Activated T-helper 17 cell treated with anti-CD3 and anti-CD28 coated beads, Interleukin-2, amount 50 U/mL, for 72 hours (primary cell): ENCODE measurements at places on chromosomes 2 and 18.

GRCh38 chr2:150041722-150042425 lies 445.6 kb downstream of the RND3 start:
- ATAC-seq: no peak

- no peak for ATAC-seq
Observed at GRCh38 chr2:149826471-149827125, 239.0 kb upstream of the MMADHC start.

DNA sequence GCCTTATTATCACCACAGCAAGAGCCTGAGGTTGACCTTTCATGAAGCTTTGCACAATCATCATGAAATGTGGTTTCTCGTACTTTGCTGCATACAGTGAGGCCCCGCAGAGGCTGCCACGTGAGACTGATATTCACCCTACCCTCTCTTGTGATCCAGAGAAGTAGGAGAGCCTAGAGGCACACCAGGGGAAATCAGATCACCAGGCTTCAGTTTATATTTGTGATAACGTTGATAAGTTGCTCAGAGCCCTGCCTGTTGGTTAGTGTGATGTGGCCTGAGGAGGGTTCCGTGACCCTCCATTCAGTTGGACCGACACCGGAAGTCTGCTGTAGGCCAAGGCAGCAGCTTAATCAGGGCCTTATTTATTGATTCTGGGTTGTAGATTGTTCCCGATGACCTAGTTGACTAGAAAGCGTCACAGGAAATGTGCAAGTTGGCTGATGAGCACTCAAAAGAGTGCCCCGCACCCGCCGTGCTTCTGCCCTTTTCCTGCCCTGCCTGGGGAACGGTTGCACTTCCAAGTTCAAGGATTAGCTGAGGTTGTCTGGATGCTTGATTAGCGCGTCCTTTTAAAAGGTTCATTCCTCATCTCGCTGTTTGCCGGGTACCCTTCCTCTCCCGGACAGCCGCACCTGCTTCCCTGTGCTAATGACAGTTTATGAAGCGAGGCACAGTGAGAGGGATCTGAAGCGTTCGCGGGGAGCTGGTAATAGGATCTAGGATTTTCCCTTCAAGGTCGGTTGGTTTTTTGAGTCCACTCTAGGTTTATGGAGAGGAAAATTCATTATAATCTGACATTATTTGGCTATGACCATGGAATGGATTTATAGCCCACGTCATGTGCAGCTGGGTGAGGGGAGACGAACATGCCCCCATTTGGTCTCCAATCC lies 146.4 kb downstream of the SH3RF3 start:
- ATAC-seq: no peak

DNA sequence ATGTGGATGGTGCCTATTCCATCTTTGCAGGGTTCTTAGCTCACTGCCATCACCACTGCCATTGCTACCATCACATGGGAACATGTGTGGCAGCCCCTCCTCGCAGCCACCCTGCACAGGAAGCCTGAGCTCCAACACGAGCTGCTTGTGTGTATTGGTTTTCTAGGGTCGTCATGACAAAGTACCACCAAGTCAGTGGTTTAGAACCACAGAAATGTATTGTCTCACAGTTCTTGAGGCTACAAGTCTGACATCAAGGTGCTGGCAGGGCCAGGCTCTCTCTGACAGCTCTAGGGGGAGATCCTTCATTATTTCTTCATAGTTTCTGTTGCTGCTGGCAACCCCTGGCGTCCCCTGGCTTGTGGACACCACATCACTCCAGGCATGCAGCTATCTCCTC lies 10.3 kb upstream of the IL1R2 start:
- no peak for ATAC-seq

DNA sequence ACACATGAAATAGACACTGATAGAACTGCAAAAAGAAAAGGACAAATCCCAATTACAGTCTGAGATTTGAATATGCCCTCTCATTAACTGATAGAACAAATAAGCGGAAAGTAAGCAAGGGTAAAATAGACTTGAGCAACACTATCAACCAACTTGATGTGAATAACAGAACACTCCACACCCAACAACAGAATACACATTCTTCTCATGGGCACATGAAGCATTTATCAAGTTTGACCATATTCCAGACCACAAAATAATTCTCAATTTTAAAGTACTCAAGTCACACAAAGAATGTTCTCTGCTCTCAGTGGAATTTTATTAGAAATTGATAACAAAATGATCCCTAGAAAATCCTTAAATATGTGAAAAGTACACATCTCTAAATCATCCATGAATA lies 19.0 kb downstream of the ETAA1 start:
- no peak for ATAC-seq

GRCh38 chr18:22276334-22276713 lies 106.9 kb downstream of the GATA6 start:
- no peak for ATAC-seq

DNA sequence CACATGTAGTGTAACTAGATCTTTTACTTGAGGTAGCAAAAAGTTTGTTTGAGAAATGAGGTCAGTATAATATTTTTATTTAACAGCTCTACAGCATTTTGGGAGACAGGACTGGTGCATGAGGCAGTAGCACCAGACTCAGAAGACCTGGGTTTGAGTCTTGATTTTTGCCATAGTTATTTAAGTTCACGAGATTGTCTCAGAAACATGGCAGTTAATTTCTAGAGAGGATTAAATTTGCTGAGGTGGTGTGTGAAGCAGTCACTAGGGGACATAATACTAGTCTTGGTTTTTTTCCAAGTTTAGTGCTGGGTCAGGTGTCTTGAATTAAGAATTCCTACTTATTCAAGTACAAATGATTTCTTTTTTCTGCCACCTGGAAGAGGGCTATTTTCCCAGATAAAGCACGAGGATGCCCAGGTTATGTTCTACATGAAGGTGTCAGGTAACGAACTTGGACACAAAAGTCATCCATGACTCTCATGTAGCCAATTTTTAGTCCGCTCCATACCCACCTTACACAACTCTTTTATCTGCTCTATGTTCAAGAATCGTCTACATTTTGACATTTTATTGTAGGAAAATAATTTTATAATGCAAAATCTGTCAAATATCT lies 1.4 kb downstream of the MARCHF7 start:
- no peak for ATAC-seq

DNA sequence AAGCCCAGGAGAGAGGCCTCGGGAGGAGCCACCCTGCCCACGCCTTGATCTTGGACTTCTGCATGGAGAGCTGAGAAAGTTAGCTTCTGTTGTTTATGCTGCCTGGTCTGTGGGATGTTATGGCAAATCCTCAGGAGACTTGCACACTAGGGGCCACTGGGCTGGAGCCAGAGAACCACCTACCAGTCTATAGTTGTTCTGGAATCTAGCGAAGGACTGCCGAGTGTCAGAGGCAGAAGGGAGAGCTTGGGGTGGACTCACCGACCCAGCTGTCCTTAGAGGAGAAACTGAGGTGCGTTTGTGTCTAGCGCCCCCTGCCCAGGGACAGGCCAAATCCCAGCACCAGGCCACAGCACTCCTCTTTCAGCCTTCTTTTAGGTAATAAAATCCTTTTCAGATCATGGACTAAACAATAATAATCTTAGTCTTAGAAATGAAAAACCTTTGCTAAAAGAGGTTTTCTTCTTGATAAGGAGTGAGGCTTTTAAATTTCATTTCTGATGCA lies 398.7 kb upstream of the SALL3 start:
- ATAC-seq: no peak

DNA sequence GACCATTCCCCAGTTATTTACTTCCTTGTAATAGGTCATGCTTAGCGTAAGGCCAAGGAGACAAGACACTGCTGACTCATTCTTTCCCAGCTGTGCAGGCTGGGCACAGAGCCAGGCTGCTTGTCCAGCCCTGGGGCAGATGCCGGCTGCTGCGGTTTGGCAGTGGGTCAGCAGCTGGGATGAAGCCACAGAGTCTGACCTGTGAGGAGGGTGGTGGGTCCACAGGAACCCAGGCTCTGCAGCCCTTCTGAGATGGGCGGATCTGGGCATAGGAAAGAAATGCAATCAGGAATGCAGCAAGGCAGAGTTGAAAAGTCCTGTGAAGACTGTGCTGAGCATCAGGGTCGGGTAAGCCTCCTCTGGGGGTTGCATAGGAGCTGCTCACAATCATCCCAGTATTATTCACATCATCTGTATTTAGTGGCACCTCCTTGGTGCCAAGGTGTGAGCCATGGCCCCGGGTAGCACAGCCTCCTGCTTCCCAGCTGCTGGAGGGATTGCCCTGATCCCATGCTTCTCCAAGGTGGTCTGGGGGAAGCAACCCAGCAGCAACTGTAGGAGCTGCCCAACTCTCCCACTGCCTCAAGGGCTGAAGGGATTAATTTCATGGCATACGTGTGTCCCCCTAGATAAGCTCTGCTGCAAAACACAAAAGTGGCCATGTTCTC lies 139.0 kb downstream of the DDX1 start:
- ATAC-seq: no peak

DNA sequence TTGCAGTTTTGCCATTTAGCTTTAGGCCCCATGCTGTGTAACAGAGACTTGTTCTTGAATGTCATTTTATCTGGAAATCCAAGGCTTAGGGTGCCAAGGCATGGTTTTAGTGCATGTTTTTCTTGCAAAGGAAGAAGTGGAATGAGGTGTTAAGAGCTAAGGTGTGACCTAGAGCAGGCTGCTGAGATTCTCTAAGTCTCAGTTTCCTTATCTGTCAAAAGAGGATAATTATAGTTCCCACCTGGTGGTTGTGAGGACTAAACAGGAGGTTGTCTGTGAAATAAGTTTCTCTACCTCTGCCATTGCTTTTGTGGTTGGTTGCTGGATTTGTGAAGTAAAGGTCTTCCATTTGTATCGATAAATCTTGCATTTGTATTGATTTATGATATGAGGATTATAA lies 82.0 kb downstream of the TANC1 start:
- no peak for ATAC-seq

DNA sequence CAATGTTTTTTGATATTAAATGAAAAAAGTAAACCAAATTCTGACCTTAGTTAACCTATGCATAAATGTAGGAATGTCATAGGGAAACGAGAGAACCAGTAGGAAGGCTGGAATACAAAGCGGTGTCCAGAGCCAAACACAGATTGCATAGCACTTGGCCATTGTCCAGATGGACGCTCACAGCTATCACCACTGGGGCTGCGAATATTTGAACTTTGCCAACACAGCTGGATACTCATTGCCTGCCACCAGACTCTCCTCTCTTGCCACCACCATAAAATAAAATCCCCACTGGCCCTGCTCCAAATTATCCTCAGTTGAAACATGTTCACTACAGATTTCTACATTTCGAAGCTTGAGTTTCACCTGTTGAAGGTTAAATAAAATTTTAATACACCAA lies 159.3 kb upstream of the GULP1 start:
- no peak for ATAC-seq

- ATAC-seq: no peak
Observed at GRCh38 chr2:120879431-120880295, 144.0 kb downstream of the GLI2 start.

DNA sequence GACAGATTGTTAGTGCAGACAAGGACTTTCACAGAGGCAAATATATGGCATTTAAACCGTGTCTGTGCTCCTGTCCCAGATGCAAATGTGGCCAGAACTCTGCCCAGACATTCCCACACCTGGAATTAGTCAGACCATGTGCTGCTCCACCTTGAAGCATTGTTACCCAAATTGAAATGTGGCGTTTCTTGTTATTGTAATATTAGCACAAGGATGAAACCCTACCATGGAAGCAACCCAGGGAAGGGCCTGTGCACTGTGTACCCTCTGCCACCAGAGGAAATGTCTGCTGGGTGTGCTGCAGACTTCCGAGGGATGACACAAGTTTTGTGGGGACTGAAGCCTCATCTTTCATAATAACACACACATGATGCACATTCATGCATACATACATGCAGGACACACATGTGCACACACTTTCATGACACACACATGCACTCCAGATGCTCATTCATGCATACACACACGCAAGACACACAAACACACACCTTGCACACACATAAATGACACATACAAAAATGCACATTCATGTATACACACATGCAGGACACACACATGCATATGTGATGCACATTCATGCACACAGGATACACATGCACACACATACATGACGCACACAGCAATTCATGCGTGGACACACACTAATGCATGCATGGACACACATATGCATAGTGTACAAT lies 133.2 kb upstream of the SNTG2 start:
- no peak for ATAC-seq

DNA sequence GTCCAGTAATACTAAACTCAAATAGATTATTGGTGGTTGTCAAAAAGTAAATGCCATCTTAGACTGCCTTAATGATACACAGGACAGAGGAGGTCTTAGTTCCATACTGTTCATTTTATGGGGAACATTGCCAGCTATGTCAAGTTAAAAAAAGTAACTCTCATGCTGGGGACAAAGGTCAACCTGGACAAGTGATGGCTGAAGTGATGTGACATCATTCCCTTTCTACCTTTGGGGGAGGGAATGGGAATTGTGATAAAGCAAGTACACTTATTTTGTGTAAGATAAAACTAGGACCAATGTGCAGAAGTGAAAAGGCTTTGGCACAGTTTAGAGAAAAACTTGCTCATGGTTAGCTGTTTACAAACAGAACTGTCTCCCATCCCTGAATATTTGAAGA lies 24.0 kb upstream of the SNORC start:
- ATAC-seq: no peak

GRCh38 chr18:40877096-40877495 lies 1077.9 kb upstream of the PIK3C3 start:
- no peak for ATAC-seq

- peak; percentile 97 for ATAC-seq
Observed at GRCh38 chr2:84741182-84741822, 139.6 kb downstream of the TRABD2A start.

DNA sequence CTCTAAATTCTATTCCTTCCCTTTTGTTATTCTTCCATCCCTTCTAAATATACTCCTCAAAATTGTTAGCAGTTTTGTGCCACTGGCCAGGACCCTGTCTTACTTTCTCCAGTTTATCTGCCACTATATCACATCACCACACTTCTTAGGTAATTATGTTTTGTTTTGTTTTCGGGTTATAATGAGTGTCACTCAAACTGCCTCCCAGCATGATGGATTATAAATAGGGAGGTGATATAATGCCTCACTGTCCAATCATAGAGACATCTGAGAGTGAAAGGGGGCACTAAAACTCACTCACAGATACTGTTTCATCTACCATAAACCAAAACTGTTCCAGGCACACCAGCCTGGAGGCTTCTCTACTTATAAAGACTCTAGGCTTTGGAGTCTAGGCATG lies 3.5 kb downstream of the RSAD2 start:
- ATAC-seq: no peak

DNA sequence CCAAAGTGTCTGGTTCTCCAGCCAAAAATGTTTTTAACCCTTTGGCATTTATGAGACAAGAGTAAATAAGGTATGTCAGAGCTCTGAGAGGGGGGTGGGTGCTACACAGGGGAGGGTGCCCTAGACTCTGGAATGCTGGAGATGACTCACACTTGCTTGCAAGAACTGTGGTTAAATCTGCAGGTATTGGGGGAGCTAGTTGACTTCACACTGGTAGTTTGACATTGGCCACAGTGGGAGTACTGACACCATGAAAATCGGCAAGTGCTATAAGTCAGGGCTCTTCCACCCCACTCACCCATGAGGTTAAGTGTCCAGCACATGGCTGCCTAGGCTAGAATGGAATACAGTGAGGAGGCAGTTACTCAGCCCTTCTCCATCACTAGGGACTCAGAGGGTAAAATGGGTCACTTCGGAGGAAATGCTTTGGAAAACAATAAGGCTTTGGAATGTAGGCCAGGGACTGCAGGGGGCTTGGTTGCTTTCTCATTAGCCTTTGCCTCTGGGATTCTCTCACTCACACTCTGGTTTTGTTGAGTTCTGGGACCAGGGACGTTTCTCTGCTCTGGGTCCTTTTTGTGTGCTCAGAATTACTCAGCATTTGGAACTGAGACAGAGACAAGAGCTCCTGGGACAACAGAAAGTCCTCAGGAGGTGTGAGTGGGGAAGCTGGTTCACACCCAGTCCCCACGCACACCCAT lies 91.6 kb downstream of the ACKR3 start:
- no peak for ATAC-seq
